8988T (cell line): ENCODE measurements at places on chromosomes 3 and 15.

- DNase-seq = no peak
Observed at GRCh38 chr15:51714911-51715310, 22.5 kb downstream of the LYSMD2 start.

- DNase-seq = no peak
Observed at GRCh38 chr3:38623539-38623938, 25.9 kb downstream of the SCN5A start.

GRCh38 chr15:63004211-63004610 is 38.3 kb upstream of the TPM1 start:
- no peak for DNase-seq

- no peak for DNase-seq
Observed at GRCh38 chr15:89363133-89363532, 28.5 kb upstream of the POLG start.

DNA sequence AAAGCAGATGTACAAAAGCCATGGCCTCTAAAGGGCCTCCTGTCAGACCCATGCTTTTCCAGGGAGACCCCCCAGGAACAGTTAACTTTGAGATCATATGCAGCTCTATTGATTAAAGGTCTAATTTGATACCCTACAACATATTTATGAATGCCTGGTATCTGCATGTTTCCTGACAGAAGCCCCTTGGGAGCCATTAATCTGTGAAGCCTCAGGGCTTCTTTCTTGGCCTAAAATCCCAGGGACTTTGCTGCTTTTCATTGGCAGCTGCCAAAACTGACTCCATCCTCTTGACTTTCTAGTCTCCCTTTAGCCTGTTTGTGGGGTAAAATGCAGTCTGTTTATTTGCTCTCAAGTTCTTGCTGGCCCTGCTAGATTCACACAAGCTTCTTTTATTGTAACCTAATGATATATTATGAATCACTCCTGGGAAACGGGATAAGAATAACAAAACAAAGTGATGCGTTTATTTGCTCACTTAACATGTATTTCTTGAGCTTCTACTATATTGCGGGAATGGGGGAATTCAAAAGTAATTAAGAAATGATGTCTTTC is 257.0 kb downstream of the LSAMP start:
- DNase-seq = no peak

DNA sequence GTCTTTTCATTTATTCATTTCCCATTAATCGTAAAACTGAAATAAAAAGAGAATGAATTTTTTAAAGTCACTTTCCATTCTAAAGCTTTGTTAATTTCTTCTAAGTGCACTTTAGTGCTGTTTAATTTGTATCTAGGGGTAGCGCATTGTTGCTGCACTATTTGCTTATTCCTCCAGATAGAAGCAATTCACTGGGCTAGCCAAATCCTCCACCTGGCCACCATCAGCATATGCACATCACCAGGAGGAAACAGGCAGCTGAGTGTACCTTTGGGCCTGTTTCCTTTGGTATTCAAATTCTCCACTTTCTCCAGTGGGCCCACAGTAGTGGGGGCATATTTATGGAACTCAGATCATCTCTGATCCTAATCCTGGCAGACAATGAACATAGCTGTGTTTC is 29.8 kb upstream of the CPB1 start:
- DNase-seq = no peak

DNA sequence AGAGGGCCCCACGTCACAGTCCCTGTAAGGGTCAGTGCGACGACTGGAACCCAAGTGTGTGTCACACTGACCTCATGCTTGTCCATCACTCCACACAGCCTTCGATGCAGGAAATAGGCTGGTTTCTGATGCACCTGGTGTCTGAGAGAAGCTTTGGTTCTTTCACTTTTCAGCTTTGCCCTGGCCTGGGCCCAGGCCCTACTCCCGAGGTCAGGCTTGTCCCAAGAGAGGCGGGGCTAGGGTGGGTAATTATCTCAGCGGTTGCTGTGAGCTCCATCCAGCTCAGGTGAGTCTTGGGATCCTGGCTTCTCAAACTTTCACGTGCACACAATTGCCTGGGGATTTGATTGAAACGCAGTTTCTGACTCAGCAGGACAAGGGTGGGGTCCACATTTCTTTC is 19.6 kb upstream of the CHRNB4 start:
- DNase-seq = no peak

DNA sequence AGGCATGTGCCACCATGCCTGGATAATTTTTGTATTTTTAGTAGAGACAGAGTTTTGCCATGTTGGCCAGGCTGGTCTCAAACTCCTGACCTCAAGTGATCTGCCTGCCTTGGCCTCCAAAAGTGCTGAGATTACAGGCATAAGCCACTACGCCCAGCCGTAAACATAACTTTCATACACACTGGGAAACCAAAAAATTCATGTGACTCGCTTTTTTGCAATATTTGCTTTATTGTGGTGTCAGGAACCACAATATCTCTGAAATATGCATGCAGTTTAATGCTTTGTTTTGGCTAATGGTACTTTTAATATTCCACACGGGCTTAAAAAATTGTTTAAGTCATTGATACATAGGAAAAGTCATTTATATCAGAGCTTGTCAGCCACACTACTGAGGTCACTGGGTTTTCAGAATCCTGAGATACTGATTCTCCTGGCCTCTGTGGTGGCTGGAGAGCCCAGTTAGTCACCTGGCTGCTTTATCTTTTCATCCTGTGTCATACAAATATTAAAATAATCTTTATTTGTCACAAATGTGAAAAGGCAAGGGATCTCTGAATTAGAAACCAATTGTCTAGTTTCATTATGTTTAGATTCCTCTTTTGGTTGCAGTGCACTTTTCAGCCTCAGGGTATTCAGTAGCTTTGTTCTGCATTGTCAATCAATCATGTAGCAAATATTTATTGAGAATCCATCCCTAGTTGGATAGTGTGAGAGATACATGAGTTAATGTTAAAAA is 10.0 kb downstream of the TMEM62 start:
- no peak for DNase-seq

- no peak for DNase-seq
Observed at GRCh38 chr3:143885780-143886427, 37.6 kb upstream of the SLC9A9 start.

DNA sequence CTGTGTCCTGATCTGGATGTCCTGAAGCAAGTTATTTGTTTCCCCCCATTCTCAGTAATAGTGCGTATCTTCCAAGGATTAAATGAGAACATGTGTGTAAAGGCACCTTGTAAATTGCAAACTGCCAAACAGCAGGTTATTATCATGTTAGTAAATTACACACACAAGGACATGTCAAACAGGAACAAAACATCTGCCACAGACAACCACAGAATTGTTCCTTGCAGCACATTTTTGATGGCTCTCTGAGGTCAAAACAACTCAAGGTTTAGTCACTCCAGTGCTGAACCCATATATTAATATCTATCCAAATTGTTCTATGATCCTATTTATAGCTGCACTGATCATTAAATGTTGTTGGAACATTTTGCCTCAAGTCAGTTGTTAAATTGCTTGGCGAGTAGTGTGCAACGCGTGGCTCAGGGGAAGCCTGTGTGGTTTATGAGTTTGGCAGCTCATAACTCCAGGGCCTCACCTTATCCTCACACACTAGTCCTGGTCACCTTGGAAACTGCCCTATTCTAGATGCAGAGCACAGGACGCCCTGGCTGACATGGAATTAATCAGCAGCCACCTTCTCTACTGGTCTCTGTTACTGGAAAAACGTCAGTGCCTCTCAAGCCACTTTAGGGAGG is 46.3 kb upstream of the CDV3 start:
- DNase-seq = no peak

GRCh38 chr3:58202917-58203360 is 7.8 kb downstream of the DNASE1L3 start:
- no peak for DNase-seq

DNA sequence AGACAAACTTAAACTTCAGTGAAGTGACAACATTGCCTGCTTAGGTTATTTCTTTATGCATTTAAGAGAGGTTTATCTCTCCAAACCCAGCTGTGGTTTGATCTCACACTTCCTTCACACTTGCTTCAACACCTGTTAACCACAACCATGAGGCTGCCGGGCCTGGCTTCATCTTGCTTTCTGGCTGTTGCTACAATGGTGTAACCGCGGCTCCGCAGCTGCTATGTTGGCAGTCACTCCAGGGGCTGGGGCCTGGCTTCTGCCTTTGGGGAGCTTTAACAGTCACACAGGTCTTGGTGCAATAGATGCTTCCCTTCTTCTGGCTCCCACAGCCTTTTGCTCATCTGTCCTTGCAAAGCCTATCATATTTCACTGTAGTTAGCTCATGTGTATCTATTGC is 72.9 kb upstream of the MNS1 start:
- no peak for DNase-seq

DNA sequence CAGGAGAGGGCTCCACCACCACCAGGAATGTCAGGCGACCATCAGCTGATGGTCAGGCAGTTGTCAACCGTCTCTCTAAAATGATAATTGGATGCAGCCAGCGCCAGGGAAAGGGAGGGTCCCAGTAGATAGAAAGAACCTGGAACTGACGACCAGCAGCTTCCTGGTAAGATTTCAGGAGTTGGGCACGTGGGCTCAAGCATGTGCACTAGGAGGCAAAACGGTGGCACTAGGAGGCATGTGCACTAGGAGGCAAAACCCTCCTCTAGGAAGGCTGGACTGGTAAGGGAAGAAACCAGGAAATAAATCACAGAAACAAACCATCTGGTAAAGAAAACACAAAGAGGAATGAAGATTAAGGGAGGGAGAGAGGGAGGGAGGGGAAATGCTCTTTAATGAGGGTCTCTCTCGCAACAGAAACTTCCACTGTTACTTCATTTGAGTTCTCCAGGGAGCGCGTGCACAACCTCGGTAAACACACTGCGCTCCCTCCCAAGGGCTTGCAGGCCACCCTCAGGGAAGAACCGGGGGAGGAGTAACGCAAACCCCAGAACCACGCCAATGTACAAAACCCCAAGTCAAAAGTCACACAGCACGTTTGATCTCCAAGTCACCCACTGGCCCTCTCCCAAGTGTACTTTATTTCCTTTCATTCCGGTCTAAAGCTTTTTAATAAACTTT is 116.7 kb downstream of the XXYLT1 start:
- DNase-seq = no peak
